ENCODE measurements at places on chromosomes 12 and 14.

GRCh38 chr12:51870504-51870903, 17.4 kb upstream of the ANKRD33 start:
- DNase-seq, result no peak

DNA sequence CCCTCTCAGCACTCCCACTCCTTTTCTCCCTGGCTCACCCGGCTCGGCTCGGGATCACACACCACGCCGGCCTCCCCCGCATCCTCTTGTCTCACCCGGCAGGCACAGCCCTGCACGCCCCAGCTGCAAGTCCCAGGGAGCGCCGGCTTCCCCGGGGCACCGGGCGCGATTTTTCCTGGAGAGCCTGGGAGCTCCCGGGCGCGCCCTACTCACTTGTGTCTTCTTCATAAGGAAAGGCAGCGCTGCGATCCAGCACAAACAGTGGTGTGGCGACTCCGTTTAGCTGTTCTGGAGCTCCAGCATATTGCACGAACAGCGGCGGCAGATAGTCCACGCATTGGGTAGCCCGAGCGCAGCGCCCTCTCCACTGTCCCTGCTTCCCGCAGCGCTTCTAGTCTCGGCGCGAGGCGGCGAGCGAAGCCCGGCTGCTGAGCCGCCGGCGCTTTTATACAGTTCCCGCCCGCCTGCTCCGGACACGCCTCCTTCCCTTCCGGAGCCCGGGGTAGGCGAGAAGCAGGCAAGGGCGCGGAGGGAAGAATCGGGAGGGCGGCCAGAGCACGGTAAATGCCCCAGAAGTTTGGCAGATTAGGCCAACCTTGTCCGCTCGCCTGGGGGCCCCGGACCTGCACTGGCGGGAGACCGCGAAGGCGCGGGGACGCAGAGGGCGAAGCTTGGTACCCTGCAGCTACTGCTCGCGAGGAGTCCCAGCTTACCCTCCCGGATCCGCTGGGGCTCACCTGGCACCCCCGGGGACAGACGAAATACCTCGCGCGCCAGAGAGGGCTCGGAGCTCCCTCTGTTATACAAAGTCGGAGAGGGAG, at the start of gene KITLG:
KITLG (minus strand) TSS at position 421 of the 821 bp plus-strand sequence; CDS start at position 228, 193 bp downstream.
- peak; percentile 80 for DNase-seq

- no peak for DNase-seq
These were observed 23.2 kb downstream of the LRRK2 start for GRCh38 chr12:40248034-40248433.

- no peak for DNase-seq
These were observed 2.2 kb downstream of the P3H3 start for GRCh38 chr12:6830286-6830890.

DNA sequence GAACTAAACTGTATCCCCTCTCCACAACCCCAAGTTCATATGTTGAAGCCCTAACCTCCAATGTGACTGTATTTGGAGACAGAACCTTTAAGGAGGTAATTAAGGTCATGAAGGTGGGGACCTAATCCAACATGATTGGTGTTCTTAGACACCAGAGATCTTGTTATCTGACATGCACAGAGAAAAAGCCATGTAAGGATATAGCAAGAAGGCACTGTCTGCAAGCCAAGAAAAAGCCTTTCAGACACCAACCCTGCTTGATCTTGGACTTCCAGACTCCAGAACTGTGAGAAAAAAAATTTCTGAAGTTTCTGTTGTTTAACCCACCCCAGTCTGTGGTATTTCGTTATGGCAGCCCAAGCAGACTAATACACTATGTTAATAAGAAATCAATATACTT, 62.2 kb upstream of the CFL2 start:
- no peak for DNase-seq

- DNase-seq, result no peak
These were observed 73.7 kb upstream of the CISTR start for GRCh38 chr12:53825246-53826081.

DNA sequence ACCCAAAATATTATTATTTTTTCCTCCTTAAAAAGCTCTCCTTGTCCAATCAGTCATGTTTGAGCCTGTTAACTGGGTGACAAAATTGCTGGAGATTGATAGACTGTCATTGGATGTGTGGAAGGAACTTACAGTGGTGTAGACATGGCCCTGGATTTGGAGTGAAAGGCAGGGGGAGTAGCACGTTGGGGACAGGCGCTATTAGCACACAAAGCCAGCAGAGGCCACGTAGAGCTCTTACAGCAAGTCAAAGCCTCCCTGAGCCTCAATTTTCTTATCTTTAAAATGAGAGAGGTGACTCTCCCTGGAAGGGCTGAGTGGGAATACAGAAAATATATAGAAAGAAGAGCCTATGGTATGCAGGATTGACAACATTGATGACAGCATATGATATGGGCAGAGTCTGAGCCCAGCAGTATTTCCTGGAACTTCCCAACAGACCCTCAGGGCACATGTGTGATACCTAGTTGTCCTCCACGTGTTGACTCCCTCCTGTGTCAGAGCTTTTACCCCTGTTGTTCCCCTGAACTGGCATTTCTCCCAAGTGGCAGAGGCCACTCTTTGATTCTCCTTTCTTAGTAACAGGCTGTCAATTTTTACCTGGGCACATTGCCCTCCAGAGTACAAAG, 504.9 kb downstream of the VRK1 start:
- no peak for DNase-seq

GRCh38 chr12:125006365-125006764, 12.9 kb downstream of the BRI3BP start:
- no peak for DNase-seq

DNA sequence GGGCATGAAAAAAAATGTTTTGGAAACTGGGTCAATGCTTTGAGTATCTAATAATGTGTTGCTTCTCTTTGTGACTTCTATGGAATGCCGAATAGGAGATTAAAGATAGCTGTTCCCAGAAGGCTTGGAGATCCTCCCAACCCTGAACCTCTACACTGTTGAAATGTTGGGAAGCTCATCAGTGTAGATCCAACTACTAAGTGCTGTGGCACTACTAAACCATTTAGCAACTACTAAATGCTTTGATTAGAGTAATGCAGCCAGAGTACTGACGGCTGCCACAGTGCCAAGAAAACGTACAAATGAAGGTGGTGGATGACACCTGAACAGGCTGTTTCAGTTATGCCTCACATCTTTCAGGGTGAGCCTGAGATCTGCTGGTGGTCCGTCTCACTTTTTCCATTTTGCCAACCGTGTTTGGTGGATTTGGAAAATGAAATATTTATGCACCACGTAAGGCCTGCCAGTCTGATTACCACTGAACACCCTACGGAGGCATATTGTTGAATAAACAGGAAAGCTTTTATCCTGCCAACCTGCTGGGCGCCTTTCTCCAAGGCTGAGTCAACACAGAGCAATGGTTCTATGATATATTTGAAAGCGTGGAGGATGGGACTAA, 938.0 kb upstream of the FLRT2 start:
- DNase-seq, result no peak

GRCh38 chr14:77059276-77059915, 30.9 kb upstream of the IRF2BPL start:
- DNase-seq, result peak; percentile 64

GRCh38 chr14:93302688-93303581, 29.9 kb downstream of the BTBD7 start:
- no peak for DNase-seq

DNA sequence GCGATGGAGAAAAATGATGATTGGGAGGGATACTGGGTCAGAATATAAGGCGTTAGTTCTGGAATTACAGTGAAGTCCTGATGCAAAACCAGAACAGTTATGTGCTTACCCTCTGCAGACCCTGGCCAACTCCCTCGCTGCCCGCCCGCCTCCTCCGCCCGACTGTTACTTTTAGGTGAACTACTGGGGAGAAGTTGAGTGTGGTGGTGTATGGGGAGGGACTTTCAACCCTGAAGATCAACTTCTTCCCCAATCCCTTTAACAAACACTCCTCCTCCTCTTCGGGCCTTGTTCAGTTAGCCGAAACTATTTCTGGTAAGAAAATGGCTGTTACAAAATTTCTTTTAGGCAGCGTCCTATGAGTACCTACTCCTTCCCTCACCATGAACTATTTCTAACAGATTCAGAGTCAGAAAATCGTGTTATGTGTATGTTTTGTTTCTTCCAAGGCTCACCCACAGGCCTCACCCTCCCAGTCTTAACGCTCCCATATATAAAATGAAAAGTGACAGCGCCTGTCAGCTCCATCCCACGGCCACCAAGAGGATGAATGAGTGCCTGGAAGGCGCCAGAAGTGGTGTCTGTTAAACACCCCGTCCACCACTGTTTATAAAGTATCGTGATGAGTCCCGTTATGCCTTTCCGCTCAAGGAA, 1.3 kb downstream of the FBXO33 start:
- DNase-seq, result no peak

- no peak for DNase-seq
These were observed 79.7 kb upstream of the CCND2 start for GRCh38 chr12:4193821-4194220.

GRCh38 chr14:57785058-57785457, 80.8 kb downstream of the SLC35F4 start:
- DNase-seq, result no peak

DNA sequence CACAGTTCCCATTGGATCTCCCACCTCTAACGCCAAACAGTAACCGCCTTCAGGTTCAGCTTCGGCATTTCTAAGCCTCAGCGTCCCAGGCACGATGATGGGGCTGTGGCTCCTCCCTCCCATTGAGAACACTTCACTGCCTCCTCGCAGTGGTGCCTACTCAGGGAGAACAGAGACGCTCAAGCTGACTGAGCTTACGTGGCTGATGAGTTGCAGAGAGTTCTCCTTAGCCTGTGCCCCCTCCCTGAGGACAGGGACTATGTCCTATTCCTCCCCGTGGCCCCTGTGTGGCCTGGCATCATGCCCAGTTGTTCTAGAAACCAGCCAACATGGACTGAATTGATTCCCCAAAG, 87.0 kb downstream of the ITPK1 start:
- no peak for DNase-seq

GRCh38 chr14:87966816-87967215, 26.2 kb downstream of the GALC start:
- no peak for DNase-seq

- no peak for DNase-seq
These were observed 49.5 kb downstream of the SOCS2 start for GRCh38 chr12:93621986-93622385.

GRCh38 chr12:18982226-18982949, 147.1 kb upstream of the PLEKHA5 start:
- DNase-seq, result no peak

DNA sequence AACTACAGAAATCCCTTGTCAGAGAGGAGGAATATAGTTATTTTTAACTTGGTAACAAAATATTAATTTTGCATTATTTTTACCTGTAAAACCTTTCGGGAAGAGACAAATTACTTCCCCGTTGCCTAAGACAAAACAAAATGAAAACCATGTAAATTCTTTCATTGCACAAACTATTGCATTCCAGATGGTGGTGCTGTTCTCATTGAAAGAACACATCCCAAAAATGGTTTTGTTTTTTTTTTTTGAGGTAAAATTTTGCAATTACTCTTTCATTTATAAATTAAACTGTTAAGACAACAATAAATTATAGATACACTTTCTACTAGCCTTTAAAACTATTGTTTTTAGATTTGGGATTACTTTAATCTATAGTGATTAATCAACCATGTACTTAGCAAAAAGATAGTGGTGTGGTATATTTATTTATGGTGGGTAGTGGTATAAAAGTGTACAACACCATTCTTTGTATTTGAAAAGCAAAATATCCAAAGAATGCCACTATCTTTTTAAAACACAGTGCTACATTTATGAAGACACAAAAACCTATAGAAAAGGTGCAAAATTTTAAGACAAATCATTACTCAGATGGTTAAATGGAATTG, 115.5 kb downstream of the SLC38A1 start:
- DNase-seq, result no peak

DNA sequence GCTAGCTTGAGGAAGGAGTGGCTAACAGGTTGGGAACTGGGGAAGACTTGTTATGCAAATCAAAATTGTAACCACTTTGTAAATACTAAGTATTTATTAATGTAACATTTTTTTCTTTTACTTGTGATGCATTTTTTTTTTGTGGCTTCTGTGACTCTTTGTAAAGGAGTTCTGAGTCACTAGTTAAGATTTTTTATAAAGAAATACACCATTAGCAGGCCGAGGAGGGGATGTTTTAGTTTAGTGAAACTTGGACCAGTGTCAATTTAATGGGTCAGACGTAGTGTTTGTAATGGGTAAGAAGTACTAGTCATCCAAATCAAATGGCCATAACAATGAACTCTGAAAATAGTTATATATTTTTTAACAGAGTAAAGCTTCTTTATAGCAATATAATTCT, 43.1 kb downstream of the AKAP6 start:
- no peak for DNase-seq

GRCh38 chr14:31966896-31967668, 110.0 kb upstream of the ARHGAP5 start:
- no peak for DNase-seq

GRCh38 chr12:91387461-91388134, 205.0 kb upstream of the DCN start:
- DNase-seq, result no peak

GRCh38 chr14:65482757-65483438, 70.4 kb downstream of the FUT8 start:
- no peak for DNase-seq

DNA sequence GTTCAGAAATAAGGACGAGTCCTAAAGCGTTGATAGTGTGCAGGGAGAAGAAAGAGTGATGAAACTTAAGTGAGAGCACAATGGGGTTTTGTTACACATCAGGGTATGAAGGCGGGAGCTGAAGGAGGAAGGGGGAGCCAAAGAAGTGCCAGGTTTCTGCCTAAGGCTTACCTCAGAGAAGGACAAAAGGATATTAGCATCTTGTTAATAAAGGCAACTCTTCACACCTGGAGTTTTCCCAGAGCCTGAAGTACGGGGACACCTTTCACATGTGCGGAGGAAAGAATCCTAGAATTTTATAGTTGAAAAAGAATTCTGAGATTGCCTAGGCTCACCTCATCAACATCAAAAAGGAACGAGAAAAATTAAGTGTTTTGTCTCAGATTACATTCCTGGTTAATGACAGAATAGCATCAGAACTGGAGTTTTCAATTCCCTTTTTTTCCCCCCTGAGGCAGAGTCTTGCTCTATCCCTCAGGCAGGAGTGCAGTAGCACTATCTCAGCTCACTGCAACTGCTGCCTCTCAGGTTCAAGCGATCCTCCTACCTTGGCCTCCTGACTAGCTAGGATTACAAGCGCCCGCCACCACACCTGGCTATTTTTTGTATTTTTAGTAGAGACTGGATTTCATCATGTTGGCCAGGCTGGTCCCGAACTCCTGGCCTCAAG, 2.2 kb upstream of the SAV1 start:
- DNase-seq, result no peak

DNA sequence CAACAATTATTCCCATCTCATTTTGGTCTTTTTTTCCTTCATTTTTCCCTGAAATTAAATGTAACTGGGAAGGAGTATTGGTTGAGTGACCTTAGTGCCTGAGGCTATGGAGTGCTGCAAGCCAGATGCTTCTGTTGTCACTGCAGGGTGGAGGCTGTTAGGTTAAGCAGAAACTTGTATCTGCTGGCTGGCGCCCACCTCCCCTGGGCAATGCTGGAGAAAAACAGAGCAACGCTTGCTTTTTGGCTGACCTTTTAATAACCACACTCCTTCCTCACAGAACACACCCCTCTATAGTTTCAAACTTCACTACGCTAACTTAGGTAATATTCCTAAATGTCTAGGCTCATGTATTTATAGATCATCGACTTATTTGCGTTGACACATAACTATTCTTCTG, 583.5 kb upstream of the NOVA1 start:
- no peak for DNase-seq
